ENCODE measurements at places on chromosomes 4 and X.

GRCh38 chr4:3268395-3269104 is 19.6 kb downstream of the MSANTD1 start:
- no peak for DNase-seq

DNA sequence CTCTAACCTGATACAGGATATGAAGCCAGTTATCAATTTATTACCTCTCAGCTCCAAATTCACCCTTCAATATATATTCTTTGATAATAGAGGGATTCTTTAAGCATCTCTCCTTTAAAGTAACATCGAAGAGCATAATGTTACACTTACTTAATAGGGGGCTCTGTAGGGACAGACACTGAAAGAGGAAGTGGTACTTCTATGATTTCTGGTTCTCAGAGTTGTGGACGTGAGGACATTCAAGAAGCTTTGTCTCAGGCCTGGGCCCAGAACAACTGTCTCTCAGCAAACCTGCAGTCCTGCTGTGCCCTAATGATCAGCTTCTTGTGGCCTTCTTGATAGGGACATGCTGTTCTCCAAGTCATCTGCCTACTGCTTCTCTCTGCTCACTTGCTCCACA is 4.2 kb upstream of the ZXDB start:
- DNase-seq = no peak

- no peak for DNase-seq
These were observed 242.9 kb downstream of the IQCM start for GRCh38 chr4:149572716-149573115.

DNA sequence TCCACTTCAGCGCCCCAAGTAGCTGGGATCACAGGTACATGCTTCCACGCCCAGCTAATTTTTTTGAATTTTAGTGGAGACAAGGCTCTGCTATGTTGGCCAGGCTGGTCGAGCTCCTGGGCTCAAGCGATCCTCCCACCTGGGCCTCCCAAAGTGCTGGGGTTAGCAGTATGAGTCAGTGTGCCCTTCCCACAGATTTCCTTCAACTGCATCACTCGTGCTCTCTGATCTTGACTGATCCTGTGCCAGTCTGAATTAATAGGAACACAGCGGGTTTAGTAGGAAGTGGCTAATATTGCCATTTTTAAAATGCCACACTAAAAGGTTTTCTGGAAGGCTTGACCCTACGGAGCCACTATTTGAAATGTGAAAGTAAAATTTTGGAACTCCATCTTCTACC is 4.3 kb upstream of the SHROOM2 start:
- no peak for DNase-seq

DNA sequence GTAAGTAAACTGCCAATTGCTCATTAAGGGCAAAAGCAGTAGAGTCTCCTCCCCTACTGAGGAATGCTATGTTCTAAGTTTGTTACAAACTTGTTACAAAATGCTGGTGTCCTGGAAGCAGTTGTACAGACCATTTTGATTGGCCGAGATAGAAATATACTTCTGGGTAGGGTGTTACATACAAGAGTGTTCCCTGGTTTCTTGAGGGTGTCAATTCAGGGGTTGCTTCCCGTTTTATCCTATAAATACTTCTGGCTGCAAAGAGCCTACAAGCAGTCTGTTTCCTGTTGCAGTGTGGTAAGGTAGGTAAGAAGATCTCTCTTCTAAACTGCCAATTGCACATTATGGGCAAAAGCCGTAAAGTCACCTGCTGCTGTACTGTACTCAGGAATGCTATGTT is 5.7 kb downstream of the TRPC5OS start:
- DNase-seq = no peak

GRCh38 chr4:168319486-168320019 is 1.0 kb upstream of the DDX60 start:
- DNase-seq = no peak

All from activated CD8-positive, alpha-beta memory T cell treated with anti-CD3 and anti-CD28 coated beads, Interleukin-2, amount 50 U/mL, for 4 hours (primary cell).